ENCODE measurements at places on chromosomes 7 and 10.

DNA sequence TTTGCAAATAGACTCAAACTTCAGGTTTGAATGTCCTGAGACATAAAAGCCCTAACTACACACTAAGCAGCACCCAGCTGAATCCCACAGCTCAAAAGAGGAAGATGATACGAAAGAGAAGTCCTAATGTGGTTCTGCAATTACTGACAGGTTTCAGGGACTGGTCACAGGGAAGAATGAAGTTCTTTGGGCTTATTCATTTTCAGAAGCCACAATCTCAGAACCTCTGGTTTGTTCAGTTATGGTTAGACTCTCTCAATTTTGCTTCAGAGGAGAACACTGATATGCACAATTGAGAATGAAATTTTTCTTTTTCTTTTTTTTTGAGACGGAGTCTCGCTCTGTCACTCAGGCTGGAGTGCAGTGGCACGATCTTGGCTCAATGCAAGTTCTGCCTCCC, 94.6 kb upstream of the FAM180A start:
- DNase-seq, result no peak

GRCh38 chr7:82631998-82632397, 188.4 kb upstream of the CACNA2D1 start:
- DNase-seq, result no peak

- no peak for DNase-seq
These were observed 4.4 kb downstream of the ZP3 start for GRCh38 chr7:76428868-76429805.

DNA sequence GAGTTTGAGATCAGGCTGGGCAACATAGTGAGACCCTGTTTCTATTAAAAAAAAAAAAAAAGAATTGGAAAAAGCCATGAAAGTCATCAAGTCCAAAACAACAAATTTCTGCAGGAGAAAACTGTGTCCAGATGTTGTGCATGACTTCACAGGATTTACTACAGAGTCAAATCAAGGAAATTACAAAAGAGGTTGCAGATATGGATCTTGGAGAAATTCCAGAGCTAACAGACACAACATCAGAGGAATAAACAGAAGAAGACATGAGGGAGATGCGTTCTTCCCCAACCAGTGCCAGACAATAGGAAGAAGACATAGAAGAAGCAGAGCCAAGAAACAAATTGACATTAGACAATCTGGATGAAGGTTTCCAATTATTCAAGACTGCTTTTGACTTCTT, 24.3 kb upstream of the KCNIP2 start:
- no peak for DNase-seq

- DNase-seq, result no peak
These were observed 901.2 kb downstream of the KCNMA1 start for GRCh38 chr10:76736392-76736791.

GRCh38 chr10:61338146-61338545, 115.0 kb downstream of the TMEM26 start:
- no peak for DNase-seq

- DNase-seq, result no peak
These were observed 126.9 kb downstream of the HIBADH start for GRCh38 chr7:27535795-27536194.

DNA sequence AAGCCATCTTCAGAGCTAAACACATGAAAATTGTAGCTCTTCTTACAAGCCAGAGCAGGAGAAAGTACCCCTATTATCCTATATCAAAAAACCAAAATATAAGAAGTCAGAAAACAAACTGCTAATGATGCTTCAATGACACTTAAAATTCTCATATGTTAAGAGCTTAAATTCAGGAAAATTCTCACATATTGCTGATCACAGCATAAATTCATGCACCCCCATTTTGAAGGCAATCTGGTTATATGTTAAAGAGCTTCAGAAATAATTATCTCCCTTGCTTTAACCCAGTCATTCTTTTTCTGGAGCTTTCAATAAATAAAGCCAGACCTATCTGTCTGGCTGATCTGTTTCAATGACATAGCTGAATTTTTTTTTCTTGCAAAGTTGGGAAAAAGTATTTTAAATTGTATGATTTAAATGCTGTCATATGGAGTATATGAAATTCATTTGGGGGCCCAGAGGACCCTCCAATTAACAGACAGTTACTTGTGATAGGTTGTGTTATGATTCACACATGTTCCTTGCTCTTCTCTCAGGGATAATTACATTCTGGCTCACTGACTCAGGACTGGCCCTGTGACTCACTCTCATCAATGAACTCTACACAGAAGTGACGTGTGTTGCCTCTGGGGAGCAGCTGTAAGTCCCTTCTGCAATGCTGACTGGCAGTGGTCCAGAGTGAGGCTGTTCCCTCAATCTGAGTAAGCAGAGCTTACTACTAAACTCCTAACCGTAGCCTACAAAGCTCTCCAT, 85.2 kb downstream of the HGF start:
- peak; percentile 32 for DNase-seq

DNA sequence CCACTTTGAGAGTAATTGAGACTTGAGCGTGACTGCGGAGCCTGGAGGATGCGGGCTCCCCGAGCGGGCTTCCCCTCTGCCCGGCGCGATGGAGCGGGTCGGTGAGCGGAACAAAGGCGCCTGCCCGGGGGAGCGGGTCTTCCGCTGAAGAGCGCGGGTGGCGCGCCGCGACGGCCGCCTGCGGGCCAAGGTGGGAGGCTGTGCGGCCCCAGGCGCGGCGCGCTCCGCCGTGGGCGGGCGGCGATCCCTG, at the start of gene GALNT17:
TSS of gene GALNT17 (plus strand) at position 18 of the 250 bp plus-strand sequence.
- DNase-seq, result no peak

- DNase-seq, result no peak
These were observed 122.4 kb downstream of the PLXNA4 start for GRCh38 chr7:132453826-132454225.

DNA sequence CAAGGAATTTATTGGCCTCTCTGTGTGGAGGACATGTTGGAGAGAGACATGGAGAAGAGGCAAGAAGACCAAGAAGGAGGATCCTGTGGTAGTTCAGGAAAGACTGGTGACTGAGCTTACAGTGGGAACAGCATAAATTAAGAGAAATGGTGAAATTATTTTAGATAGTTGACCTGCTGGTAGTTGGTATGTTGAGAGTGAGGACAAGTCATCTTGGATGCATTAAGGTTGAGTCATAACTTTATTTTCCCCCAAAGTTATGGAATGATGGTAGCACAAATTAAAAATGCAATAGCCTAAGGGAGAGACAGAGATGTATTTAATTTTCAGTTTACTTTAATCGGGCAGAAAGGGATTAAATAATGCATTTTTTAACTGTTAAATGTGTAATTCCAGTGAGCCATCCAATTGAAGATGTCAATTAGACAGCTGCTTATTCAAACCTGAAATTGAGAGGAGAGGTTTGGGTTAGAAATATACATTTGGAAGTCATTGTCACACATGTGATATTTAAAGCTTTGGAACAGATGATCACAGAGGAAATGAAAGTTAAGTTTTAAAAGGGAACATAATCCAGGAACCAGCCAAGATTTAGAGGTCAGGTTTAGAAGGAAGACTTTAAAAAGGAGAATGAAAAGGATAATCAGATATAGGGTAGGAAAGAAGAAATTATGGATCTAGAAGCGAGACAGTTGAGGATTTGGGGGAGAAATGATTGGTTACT, 80.6 kb downstream of the DGKB start:
- DNase-seq, result no peak

- no peak for DNase-seq
These were observed 568.8 kb downstream of the HTR7 start for GRCh38 chr10:90289037-90289436.

DNA sequence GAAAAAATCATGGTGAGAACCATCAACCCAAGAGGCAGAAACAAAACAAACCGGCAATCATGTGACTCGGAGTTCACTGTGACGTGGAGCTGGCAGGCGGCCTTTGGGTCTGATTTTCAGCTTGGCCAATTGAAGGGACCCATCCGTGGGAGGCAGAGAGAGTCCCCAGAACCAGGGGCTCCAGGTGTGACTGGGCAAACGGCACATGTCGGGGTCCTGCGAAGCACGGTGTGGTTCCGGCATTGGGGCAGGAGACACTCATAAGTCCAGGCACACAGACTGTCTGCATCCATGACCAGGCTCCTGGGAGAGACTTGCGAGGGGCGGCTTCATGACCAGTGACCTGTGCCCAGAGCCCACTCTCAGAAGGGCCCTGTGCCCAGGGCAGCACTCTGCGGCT, 12.6 kb upstream of the CNPY1 start:
- DNase-seq, result no peak

GRCh38 chr10:93288679-93289634, 193.2 kb downstream of the MYOF start:
- DNase-seq, result peak; percentile 36

DNA sequence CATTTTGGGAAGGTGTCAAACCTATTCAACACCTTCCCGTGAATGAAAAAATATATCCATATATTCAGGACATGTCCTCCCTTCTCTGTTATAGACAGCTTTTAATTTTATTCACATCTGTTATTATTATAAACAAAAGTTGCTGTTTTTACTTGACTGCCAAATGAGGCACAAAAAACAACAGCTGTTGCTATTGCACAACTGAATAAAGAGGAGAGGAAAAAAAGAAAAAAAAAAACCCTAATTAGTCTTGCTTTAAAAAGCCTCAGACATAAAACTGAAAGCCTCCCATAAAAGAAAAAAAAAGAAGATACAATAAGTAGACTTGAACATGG, 153.4 kb downstream of the BMPER start:
- DNase-seq, result no peak

GRCh38 chr7:69989551-69989950, 391.3 kb downstream of the AUTS2 start:
- DNase-seq, result no peak

GRCh38 chr7:73856941-73857340, 4.0 kb upstream of the TMEM270 start:
- DNase-seq, result no peak

DNA sequence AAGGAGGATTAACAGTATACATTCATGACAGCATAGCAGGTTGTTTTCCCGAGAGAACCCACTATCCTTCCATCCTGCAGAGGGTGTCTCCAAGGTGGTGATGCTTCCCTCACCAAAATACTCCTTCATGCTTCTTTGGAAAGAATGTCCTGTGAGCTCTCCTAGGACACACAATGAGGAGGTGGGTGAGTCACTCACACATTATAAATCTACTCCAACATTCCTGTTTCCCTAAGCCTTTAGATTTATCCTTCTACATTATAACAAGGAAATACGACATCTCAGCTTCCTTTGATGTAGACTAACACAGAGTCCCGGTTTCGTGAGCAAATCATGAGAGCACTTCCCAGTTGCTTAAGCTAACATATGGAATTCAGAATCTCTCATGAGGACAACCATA, 689.7 kb upstream of the CELF2 start:
- no peak for DNase-seq

DNA sequence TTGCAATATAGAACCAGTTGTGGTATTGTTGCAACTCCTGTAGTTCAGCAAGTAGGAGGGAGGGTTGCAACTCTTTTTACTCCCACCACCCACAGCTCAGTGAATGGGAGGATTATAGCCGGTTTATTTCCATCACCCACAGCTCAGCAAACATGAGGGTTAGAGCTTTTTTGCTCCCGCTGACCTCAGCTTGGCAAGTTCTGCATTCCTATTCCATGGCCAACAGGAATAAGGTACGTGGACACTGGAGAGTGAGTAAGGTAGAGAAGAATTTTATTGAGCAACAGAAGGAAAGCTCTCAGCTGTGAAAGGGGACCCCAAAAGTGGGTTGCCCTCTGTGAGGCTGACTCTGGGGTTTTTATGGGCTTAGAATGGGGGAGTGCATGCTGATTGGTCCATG, 167.1 kb upstream of the SMIM30 start:
- no peak for DNase-seq

DNA sequence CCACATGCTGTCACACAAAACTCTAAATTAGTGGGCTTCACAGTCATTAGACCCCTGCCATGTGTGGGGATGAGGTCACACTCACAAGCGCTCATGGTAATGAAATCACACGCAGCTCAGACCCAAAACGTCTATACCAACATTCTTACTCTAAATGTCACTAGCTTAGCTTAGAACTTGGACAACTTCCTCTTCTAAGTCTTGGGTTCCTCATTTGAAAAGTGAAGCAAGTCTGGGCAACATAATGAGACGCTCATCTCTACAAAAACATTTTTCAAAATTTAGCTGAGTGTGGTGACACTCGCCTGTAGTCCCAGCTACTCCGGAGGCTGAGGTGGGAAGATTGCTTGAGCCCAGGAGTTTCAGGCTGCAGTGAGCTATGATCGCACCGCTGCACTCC, 92.7 kb upstream of the MACROH2A2 start:
- DNase-seq, result no peak

- DNase-seq, result no peak
These were observed 124.4 kb downstream of the ST7 start for GRCh38 chr7:117077658-117078057.

- DNase-seq, result no peak
These were observed 496.2 kb upstream of the ZMIZ1 start for GRCh38 chr10:78572565-78572964.

DNA sequence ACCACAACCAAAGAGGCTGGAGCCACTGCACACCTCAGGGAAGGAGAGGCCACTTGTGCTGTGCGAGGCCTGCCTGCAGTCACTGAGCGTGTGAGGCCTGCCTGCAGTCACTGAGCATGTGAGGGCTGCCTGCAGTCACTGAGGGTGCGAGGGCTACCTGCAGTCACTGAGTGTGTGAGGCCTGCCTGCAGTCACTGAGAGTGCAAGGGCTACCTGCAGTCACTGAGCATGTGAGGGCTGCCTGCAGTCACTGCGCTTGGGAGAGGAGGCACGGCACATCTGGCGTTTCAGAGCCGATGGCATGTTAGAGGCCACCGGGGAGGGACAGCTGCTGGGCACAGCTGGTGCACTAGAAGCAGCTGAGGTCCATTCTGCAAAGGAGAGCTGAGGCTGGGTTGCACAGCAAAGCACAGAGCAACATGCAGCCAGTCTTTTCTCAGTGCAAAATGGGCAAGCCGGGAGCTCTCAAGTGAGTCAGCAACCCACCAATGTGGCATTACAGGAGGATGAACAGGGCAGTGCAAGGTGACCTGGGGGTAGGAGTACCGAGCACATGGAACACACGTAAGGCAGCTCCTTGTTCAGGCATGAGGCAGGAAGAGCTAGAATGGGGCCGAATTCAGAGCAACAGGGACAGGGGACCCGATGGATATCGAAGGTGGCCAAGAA, 540.1 kb downstream of the PTPRN2 start:
- DNase-seq, result no peak

- DNase-seq, result no peak
These were observed at the start of gene PRKG1 for GRCh38 chr10:51074238-51075028. PRKG1 (plus strand) TSS chr10:51074487.

- no peak for DNase-seq
These were observed 5.2 kb upstream of the SAR1A start for GRCh38 chr10:70175516-70175915.

GRCh38 chr7:116525298-116525912, 569 bp downstream of the CAV1 start:
- DNase-seq, result no peak

DNA sequence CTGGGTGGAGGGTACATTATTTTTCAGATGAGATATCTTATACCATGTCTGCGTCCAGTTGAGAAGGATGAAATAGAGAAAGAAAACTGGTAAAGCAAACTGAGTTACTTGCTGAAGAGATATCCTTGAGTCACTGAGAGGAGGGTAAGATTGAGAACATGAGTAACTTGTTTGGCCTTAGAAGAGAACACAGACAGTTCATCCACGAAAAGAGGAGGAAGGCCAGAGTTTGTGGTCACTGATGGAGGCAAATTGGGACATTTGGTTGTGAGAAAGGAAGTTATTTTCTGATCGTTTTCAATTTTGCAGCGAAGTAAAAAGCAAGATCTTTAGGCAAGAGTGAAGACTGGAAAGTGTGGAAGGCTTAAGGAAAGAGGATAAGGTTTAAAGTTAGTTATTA, 15.6 kb downstream of the MBL2 start:
- DNase-seq, result no peak

Data from CD4-positive, alpha-beta T cell treated with Interleukin-15 for 1 hour (primary cell).